ENCODE measurements at places on chromosomes 16 and 17. TPM values are rescaled to one million over a fixed set of nuclear protein-coding genes. Genes with fewer than 3 reads are reported as not detected.

The CD68 gene
- 173 TPM for total RNA-seq

The TLCD3B gene
- total RNA-seq, result 0.72 TPM

The TEX14 gene
- 0.30 TPM for total RNA-seq

The CDH1 gene
- 1.2 TPM for total RNA-seq

The TERB1 gene
- 0.06 TPM for total RNA-seq

The SRP68 gene
- total RNA-seq, result 42.9 TPM

The HBA1 gene
- total RNA-seq, result 742 TPM

The ZDHHC7 gene
- 40.7 TPM for total RNA-seq

The HOXB6 gene
- 1.7 TPM for total RNA-seq

The SSTR5 gene
- 2.4 TPM for total RNA-seq

The TMEM106A gene
- total RNA-seq, result 8.1 TPM

The ASIC2 gene
- total RNA-seq, result 1.5 TPM

The KRT9 gene
- 0.32 TPM for total RNA-seq

- no peak for DNase-seq
Measured at GRCh38 chr17:6108382-6108781, 38.2 kb downstream of the WSCD1 start.

DNA sequence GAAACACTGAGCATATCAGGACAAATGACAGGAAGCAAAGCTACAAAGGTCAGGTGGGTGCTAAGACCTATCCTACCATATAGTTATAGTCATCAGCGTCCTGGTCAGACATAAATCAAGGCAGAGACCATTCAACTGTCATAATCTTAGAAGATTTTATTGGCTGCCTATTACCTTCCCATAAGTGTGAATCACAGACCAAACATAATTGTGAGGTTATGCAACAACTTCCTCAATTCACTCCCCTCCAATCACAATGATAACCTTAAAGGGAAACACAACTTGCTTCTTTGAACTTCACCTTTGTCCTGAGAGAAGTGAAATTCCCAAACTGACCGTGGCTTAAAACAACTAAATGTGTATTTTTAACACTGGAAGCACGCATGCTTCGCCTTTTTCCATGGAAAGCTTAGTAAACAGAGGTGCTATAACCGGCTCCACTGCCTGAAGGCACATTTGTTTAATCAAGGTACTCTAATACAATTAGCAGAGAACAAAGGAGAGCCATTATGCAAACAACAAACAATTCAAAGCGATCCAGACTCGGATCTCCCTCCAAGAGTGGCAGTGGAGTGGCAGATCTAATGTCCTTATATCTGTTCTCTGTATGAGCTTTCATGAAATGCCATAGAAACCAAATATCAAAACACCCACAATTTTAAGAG is 84.9 kb downstream of the TMEM114 start:
- DNase-seq, result no peak

- DNase-seq, result peak; percentile 36
Measured at GRCh38 chr16:14608604-14609003, 21.5 kb downstream of the PARN start.

- no peak for DNase-seq
Measured at GRCh38 chr17:73720187-73720834, 76.1 kb upstream of the SDK2 start.

DNA sequence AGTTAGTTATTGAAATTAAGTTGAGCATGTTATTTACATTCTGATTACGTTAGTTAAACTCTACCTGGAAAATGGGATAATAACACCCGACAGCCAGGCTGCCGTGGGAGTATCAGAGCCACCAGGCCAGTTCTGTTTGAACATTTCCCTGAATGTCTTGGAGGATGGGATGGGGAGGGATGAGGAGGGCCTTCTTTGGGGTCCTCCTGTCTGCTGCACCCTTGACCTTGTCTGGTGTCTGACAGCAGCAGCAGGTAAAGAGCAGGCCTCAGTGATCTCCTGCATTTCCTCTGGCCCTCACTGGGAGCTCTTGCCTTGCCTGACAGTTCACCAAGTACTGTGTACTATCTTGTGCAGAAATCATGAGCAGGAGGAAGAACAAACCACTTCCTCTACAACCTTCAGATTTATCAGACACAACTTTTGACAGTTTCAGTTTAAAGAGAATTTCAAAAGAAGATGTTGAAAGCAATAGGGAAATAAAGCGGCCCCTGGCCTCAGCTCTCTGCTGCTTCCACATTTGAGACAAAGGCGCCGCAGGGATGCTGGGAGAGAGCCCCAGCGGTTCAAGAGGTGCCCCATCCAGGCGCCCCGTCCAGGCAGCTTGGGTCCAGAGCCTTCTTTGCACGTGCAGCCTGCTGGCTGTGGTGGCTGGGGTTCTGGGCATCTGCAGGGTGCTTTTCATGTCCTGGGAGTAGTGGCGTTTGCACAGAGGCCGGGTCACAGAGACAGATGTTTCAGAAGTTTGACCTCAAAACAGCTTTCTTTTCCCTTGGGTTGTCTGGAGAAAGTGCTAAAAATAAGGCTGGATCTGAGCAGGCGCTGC is 25.3 kb downstream of the CMIP start:
- no peak for DNase-seq

- DNase-seq, result peak; percentile 48
Measured at GRCh38 chr17:27807567-27808470, 7.5 kb upstream of the NOS2 start.

DNA sequence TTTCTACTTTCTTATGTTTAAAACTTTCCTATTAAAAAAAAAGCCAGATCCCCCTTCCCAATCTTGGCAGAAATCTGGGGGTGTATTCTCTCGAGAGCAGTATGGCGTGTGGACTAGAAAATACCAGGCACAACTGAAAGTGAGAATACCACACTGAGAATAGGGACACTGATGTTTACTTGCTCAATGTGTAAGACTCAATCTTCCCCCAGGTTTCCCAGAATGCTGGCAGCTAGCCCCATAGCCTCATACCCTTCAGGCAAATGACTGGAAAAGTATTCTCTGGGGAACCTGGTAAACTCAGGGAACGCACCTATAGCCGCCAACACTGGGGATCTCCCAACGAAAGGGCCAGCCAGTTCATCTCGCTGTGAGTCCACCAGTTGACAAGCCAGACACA is 15.3 kb downstream of the ZZEF1 start:
- DNase-seq, result no peak

DNA sequence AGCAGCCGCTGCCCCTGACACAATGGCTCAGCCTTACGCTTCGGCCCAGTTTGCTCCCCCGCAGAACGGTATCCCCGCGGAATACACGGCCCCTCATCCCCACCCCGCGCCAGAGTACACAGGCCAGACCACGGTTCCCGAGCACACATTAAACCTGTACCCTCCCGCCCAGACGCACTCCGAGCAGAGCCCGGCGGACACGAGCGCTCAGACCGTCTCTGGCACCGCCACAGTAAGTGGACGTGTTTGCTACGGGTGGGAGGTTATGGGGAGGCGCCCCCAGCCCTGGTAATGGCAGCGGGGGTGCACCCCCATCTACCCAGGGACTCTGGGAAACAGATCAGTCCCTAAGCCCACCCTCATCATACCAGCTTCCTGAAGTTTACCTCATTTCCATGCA is 185.5 kb downstream of the RBFOX1 start:
- no peak for DNase-seq

DNA sequence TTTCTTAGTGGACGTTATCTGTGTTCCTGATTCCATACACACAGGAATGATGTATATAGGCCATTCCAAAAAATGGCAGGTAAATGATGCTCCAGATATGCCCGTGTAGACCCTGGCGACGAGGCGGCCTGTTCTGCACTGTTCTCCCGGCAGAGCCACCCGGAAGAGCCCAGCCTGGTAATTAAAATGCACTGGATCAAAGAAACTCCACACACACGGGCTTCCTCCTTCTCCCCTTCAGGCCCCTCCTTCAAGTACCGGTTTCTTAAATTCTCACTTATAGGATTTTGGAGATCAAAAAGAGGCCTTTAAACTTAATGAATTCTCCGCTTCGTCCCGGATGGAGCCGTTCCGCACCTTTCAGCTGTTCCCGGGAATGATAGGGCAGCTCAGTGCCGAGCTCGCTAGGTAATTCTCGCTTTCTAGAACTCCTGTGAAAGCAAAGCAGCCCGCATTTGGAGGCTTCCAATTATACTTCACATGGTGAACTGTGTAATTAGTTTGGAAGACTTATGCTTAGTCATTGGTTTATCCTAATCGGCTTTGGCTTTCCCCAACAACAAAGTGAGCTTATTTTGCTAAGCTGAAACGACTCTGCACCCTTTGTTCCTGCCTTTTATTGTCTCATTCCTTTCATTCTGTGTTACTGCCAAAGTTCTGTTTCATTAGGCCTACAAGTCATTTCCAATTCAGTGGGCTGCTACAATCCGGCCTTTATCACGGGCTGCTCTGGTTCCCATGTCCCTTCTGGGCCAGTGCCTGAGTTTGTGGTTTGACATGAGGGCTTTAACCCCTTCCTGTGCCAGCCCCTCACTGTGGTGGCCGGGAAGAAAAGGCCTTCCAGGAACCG is 150.0 kb downstream of the MSI2 start:
- DNase-seq, result no peak

DNA sequence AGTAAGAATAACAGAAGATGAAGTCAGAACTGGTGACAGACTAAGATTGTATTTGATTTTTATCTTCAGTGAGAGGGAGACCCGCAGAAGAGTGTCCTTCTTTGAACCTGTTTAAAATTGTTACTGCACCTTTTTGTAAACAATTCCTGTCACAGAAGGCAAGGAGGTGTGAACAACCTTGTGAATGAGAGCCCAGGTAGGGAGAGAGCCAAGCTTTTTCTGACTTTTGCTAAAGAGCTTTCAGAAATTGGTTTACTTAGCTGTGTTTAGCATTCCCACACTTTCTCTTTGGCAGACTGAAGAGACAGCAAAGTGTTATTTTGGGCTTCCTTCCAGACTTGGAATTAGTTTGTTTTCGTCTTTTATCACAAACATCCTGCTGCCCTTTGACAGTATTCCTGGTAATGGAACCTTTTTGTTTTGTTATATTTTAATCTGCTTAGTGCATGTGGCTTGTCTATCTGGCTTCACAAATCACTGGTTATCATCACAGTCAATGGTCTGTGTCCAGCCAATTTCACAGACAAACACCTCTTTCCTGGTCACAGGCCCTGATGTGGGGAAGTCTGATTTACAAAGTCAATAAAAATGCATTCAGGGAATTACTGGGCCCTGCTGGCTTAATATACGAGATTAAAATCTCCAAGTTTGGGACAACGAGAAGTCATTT is 85.7 kb upstream of the HS3ST2 start:
- DNase-seq, result no peak

- DNase-seq, result no peak
Measured at GRCh38 chr17:72077326-72077960, 43.4 kb upstream of the SOX9 start.

DNA sequence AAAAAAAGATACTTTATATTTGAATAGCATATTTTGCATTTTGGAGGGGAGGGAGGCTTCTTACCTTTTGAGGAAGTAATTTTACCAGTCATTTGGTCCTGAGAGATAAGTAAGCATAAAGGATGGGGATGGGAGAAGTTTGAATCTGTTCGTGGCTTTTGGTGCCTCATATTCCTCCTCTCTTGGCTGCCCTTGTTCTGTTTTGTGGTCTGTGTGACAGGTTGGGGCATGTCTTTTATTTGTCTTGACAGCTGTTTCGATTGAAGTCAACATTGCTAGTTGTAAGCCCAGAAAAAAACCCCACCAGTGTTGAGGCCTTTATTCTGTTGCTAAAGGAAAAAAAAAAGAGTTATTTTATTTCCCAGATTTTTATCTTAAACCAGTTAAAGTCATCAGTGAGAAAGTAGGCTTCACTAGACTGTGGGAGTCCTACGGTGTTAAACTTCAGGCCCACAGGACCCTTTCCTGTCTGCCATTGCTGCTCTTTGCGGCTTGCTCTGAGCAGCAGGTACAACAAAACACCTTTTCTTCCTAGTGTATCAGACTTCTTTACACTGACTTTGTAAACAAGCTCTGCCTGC is 11.4 kb downstream of the SLC7A6 start:
- no peak for DNase-seq

DNA sequence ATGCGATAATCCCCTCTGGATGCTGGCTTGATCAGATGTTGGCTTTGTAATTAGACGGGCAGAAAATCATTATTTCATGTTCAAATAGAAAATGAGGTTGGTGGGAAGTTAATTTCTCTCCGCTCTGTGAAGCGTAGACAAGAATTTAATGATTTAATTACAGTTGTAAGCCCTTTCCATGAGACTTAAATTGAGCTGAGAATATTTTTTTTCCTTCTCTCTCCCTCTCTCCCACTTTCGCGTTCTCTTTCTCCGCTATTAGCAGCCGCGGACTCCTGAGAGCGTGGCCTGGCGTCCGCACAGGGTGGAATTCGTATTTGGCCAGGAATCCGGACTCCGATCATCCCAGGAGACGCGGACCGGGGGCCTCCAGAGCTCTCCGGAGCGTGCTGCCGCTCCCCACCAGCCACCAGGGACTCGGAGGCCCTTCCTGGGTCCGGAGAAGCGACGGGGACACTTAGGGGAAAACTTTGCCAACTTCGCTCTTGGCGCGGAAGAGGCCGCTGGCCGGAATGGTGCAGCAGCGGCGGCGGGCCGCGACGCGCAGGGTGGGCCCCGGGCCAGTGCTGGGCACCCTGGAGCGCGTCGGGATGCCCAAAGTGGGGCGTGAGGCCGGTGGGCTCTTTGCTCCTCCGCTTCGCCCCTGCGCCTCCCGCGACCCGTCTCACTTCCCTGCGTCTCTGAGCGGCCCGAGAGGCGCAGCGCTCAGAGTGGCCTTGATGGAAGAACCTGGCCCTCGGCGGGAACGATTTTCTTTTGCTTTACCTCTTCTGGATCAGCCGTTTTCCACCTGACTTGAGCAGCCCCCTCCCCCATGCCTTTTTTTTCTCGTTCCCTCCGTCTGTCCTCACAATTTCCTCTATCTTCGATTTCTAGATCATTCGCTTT is 3.6 kb upstream of the IRX3 start:
- no peak for DNase-seq

- DNase-seq, result no peak
Measured at GRCh38 chr17:77245162-77245926, 104.6 kb downstream of the SEC14L1 start.

DNA sequence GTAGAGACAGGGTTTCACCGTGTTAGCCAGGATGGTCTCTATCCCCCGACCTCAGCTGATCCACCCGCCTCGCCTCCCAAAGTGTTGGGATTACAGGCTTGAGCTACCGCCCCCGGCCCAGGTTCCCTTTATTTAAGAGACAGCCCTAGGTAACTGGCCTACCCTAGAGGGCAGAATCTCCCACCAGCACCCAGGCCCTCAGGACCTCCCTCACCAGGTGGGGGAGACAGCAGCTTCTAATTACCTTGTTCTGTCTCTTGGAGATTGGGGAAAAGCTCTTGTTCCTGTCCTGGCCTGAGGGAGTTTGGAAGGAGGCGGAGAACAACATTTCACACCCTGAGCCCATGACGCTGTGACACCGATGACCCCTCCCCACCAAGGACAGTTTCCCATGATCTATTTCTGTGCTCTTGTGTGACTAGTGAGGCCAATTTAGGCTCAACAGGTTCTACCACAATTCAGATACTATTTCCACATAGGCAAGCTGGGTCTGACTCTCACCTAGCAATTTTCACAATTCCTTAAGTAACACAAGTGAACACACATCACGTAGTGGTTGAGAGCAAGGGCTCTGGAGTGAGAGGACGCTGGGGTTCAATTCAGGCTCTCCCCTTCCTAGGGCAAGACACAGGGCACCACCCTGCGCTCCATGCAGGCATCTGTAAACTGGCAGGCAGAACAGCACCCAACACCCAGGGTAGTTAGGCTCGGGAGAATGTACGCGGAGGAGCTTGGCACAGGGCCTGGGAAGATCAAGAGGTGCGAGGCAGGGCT is 20.4 kb downstream of the HDAC5 start:
- no peak for DNase-seq

GRCh38 chr17:1460233-1460632 is 4.2 kb upstream of the CRK start:
- peak; percentile 91 for DNase-seq

- no peak for DNase-seq
Measured at GRCh38 chr16:68065716-68066305, 19.4 kb upstream of the NFATC3 start.

All from adrenal gland (tissue), 19 donors.